ENCODE measurements at places on chromosomes 12 and 14.

DNA sequence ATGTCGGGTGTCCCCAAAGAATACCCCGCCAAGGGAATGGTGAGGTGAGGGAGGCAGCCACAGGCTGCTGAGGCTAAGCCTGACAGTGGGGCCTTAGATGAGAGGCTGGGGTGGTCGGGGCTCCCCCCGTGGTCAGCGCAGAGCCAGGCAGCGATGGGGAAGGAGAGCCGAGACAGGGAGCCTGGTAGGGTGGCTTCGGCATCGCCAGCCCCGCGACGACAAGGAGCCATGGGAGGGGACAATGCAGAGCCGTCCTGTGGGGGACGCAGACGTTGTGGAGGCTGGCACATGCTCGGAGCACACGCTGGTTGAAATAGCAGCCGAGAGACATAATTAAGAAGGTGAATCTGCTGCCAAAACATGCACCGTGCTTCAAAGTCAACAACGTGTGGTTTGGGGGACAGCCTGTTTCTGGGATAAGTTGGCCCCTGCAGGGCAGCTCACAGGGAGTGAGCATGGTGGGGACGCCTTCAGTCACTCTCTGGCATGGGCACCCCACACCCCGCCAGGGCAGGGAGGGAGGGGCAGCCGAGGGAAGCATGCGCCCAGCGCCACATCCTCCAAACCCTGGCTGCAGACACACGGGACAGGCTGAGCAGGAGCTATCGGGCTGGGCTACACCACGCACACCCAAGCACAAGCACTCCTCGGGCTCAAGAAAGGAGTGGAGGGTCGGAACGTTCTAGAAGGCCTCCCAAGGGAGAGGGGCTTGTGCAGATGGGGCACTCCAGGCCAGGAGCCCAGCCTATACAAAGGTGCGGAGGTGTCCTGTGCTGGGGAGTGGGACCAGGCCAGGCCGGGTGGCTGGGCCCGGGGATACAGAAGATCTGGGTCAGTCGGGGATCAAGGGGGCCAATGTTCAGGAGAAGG, 66.6 kb upstream of the C14orf180 start:
- no peak for DNase-seq

GRCh38 chr12:26659930-26660329, 173.1 kb downstream of the ITPR2 start:
- DNase-seq: no peak

DNA sequence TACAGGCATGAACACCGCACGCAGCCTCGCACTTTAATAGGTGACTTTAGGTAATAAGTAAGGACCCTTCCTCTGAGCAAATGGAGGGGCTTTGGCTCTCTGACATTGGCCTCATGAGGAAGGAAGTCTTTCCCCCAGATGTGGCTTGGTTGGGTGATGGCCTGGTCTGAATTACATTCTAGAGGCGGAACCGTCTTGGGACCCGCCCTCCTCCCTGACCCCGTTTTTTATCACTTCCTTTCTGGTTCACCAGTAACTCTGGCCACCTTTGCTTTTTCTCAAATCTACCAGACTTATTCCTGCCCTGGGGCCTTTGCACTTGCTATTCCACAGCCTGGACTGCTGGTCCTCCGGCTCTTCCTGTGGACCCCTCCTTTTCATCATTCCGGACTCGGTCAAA, 13.4 kb downstream of the ALDH2 start:
- DNase-seq: no peak

DNA sequence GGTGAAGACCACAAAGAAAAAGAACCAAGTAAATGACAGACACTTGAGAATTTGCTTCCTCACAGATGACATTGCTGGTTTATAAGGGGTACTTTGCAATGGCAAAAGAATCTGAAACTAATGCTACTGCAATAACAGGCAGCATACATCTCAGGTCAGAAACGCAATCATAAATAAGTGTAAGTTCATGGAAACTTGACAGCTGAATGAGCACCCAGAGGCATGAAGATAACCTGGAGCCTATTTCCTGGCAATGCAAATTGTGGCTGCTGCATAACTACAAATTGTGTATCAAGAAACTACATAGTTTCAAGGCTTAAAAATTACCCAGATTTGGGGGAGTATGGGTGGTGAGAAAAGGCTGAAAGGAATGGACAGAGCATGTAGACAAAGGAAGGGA, 8.5 kb upstream of the MYO1A start:
- no peak for DNase-seq

DNA sequence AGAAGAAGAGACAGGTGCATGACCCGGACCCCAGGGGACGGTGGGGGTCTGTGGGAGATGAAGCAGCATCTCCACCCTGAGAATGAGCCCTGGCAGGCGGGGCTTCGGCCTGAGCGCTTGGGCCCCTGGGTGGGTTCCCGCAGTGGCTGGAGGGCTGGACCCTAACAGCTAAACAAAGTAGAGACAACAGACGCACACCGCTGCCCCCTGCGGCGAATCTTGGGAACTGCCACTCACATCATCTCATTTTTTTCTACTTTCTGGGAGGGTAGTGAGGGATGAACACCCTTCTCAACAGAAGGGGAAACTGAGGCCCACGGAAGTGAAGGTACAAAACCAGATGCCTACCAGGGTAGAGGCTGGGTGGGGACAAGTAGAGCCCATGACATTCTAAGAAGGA, 104.7 kb downstream of the RFLNA start:
- peak; percentile 22 for DNase-seq

- no peak for DNase-seq
These were observed 20.2 kb upstream of the KRT8 start for GRCh38 chr12:52924764-52925716.

- DNase-seq: peak; percentile 5
These were observed 725 bp downstream of the CHPT1 start for GRCh38 chr12:101697930-101698799.

GRCh38 chr12:131793243-131794022, 34.8 kb upstream of the MMP17 start:
- no peak for DNase-seq

- peak; percentile 3 for DNase-seq
These were observed 593 bp downstream of the CFL2 start for GRCh38 chr14:34713681-34714319.

GRCh38 chr12:109931143-109931542, 31.1 kb downstream of the TCHP start:
- DNase-seq: no peak

DNA sequence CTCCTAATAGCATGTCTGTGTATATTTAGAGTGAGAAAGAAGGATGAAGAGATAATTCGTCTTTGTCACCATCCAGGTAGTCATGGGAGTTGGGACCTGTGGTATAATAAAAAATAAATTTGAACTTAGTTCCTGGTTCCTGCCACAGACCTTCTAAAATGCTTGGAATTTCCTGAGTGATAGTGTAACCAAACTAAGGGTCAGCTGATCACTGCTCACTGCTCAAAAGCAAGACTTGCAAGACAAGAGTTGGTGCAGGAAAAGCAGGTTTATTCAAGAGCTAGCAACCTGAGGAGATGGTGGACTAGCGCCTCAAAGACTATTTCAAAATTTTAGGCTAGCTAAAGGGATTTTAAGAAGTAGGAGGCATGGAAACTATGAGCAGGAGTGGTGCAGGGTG, 19.1 kb downstream of the ANG start:
- DNase-seq: no peak

DNA sequence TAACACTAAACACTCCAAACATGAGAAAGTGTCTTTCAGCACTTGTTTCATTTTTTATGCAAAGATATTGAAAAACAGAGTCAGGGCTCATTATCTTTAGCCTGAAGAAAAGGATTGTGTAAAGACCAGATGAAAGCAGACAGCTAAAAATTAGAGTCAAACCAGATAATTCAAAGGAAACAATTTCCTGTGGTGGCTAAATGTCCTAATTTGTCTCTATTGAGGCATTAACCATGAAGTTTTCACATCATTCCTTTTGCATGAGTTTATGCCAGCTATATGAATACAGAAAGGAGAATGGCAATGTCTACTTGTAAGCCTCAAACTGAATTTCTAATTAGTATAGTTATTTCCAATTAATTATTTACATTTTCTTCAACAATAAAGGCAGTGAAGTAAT, 338.5 kb downstream of the FSCB start:
- no peak for DNase-seq

GRCh38 chr12:100995201-100995600, 200.6 kb downstream of the ANO4 start:
- no peak for DNase-seq

GRCh38 chr12:19997656-19998400, 370.5 kb upstream of the PDE3A start:
- DNase-seq: no peak

DNA sequence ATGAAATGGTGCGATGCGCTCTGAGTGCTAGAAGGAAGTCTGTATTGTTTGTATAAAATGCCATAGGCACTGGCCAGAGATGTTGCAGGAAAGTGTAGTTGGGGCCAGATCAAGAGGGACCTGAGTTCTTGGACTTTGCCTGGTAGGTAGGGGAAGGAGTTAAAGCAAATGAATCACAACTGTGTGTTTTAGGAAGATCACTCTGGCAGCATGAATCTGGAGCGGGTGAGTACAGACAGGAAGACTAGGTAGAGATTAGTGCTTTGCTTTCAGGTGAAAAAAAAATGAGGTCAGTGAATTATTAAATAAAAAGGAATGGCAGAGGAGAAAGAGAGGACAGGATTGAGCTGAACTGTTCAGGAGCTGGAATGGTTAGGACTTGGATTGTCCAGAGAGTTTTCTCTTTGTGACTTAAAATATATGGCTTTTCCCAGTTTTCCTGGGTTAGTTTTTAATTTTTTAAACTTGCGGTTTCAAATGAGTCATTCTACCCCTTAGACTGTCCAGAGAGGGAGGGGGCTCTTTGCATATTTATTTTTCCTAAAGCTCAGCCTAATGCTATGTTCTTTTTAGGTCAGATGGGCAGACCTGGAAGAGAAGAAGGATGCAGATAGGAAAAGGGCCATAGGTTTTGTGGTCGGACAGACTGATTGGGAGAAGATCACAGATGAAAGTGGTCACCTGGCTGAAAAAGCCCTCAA, 41.1 kb downstream of the PROX2 start:
- DNase-seq: no peak

- no peak for DNase-seq
These were observed 93.7 kb upstream of the USP15 start for GRCh38 chr12:62166525-62166924.

- no peak for DNase-seq
These were observed 114.7 kb downstream of the DAAM1 start for GRCh38 chr14:59303216-59303615.

DNA sequence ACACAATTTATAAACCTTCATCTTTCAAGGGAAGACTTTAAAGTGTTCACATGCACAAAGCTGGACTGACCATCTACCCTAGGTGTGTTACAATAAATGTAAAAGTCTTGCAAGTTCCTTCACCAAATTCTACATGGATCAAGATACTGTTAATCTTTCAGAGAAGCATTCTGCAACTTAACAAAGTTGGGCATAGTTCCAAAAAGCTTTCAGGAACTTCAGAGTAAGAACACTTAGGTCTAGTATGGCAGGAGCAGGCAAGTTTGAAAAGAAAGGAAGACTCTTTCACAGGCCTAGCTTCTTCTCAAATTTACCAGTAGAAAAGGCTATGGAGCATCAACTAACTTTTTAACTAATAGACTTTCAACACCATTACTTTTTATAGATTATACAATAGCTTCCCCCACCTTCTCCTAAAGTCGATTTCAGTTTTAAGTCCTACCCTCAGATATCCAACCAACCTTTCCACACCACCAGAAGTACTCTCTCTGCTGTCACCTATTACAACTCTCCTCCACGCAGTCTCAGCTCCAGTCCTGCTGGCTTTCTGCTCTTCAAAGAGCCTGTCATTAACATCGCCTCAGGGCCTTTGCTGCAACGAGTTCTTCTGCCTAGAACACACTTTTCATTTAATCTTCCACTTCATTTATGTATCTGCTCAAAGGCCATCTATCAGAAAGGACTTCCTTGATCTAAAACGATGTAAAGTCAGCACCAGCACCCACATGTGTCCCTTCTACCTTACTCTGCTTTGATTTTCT, 333.9 kb downstream of the CEP128 start:
- no peak for DNase-seq

DNA sequence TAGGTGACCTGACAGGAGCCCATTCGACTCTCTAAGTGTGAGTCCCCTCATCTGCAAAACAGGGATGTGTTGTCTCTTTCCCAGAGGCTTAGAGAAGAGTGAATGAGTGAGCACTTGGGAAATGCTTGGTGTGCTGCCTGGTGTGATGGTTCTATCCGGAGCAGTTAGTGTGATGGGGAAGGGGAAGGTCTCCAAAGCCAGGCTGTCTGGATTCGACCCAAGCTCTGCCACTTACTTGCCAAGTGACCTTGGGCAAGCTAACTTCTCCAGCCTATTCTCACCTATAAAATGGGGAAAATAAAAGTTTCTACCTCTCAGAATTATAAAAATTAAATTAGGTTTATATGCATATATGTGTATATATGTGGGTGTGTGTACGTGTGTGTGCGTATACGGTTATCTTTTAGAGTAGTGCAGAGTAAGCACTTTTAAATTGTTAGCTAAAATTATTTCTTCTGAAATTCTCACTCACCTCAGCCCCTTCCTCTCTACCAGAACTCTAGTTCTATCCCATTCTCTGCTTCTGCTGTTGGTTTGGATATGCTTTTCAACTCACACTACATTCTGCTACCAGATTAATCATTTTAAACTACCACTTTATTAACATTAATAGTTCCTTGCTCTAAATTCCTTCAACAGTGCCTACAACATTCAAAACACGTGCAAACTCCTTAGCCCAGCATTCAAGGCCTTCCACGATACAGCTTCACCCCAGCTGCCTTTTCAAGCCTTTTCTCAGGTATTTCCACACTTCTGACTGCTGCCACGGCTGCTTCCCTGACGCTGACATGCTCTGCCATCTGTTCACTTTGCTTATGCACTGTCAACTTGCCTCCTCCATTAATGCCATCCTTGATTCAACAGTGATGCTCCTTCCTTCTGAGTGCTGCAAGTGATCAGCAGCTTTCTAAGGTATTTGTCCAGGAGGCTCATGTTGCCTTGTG, 55.3 kb downstream of the DICER1 start:
- no peak for DNase-seq

- DNase-seq: no peak
These were observed 223.5 kb downstream of the BTG1 start for GRCh38 chr12:91922139-91922538.

- DNase-seq: no peak
These were observed 13.8 kb downstream of the TMEM106C start for GRCh38 chr12:47977046-47977771.

DNA sequence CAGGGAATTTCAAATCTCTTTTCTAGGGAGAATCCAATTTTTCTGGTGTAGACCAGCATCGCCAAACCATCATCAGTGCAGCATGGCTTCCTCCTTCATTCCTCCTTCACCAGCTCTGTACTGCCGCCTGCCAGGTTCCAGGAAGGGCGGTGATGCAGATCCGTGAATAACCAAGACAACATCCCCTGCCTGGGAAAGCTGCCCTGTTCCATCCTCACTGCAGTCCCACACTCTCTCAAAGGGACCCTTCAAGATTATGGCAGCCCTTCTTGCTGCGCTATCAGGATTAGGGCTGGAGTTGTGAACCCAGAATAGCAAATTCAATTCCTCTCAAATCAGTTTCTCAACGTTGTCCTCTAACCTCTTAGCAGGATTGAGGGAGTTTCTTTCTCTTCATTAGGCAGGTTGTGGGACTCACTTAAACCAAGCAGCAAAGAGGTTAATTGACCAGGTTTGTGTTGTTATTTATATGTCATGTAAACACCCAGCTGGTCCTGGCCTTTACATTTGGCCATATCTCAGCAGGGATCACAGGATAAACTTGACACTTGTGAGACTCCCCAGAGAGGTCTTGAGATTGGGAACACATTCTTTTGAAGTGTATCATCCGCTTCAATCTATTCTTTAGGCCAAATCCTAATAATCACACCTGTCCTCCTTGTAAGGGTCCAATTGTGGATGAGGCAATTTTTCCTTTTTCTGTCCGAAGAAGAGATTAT, 26.2 kb downstream of the TMEM30B start:
- DNase-seq: no peak
